Activated naive CD4-positive, alpha-beta T cell treated with Interleukin-2 at 50 U/mL for 16 hours (primary cell): ENCODE measurements at places on chromosomes 5 and 9.

GRCh38 chr5:79847561-79847960 is 143.5 kb downstream of the MTX3 start:
- no peak for DNase-seq

GRCh38 chr9:17656889-17657288 is 78.0 kb downstream of the SH3GL2 start:
- DNase-seq, result no peak

DNA sequence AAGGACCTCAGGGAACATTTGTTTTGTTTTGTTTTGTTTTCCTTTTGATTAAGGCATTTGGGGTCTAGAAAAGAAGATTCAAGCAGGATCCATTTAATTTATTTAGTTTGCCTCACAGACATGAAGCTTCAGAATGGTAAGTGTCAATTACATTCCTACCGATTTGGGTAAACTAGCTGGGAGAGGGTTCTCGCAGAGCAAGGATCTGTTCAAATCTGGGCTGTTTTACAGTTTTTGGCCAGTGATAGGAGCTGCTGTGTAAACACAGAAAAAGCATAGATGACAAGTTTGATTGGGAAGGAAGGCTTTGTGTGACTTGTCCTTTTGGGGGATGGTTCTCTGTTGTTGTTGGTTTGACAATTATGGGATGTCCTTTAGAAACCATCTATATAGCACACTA is 470.3 kb upstream of the WWC1 start:
- DNase-seq, result no peak

DNA sequence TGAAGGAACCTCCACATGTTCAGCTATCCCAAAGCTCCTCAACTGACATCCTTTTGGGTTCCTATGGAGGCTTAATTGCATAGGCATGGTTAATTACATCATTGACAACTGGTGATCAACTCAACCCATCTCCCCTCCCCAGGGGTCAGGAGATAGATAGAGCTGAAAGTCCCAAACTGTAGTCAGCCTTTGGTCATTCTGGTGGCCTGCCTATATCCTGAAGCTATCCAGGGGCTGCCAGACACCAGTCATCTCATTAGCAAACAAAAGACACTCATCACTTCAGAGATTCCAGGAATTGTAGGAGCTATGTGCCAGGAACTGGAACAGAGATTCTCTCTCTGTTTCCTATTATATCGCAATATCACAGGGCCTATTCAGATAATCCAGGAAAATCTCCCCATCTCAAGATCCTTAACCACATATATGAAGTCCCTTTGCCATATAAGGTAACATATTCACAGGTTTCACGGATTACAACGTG is 646.5 kb upstream of the GRAMD2B start:
- no peak for DNase-seq

- peak; percentile 76 for DNase-seq
These were observed 2.4 kb upstream of the PHYKPL start for GRCh38 chr5:178234750-178235587.

DNA sequence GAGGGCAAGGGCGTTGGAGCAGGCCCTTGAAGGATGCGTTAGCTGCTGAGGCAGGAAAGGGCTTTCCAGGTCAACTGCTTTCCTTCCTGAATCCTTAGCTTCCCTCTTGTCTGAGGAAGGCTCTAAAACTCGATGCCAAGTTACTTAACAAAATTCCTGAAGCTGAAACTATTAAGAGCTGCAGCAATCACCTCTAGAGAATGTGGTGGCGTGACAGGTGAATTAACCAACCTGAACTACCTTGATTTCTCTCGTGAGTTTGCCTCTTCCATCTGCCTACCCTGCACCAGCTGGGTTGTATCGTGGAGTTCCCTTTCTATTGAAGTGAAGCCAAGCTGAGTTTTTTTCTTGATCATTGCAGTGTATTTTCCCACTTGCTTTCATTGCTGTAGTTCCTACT is 96.1 kb downstream of the PDE8B start:
- DNase-seq, result no peak

DNA sequence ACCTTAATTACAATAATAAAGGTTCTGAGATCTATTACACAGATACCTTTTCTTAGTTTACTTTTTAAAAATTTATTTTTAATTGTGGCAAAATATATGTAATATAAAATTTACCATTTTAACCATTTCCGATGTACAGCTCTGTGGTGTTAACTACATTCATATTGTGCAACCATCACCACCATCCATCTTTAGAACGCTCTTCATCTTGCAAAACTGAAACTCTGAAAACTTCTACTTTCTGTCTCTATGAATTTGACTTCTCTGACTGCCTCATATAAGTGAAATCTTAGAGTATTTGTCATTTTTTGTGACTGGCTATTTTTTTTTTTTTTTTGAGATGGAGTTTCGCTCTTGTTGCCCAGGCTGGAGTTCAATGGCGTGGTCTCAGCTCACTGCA is 26.8 kb downstream of the WWC1 start:
- DNase-seq, result no peak

GRCh38 chr5:135210286-135211055 is 176.4 kb upstream of the PITX1 start:
- no peak for DNase-seq

- peak; percentile 85 for DNase-seq
These were observed 61.3 kb downstream of the RAPGEF1 start for GRCh38 chr9:131678499-131679111.

- no peak for DNase-seq
These were observed 59.0 kb downstream of the CWC27 start for GRCh38 chr5:64827703-64828102.

DNA sequence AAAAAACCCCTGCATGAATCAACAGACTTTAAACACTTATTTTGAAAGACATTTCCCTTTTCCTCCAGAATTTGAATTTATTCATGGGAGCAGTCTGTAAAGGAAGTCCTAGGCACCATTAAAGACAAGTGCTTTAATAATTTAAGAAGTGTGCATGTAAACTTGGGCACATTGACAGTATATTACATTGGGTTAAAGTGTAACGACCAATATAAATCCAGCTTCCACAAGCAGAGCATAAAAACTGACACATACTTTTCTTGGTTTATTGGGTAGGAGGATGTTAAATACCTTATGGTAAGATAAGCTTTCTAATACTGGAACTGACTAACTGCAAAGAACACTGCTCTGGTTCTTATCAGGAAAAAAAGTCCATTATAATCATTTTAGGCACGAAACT is 1.2 kb upstream of the ENTREP1 start:
- no peak for DNase-seq

DNA sequence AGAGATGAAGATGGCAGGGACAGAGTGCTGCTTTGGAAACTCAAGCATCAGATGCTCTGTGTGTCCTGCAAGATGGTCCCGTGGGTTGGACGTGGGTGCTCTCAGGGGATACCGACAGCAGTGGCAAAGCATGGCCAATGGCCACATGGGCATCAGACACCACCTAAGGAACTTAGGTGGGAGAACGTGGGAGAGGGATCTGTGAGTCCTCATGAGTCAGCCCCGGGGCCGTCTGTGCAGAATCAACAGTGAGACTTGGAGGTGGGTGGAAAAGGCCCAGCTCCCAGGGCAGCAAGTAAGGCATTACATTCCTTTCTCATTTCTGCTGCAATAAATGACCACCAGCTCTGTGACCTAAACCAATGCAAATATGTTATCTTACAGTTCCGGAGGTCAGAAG is 77.0 kb downstream of the RAD23B start:
- DNase-seq, result no peak

- DNase-seq, result no peak
These were observed 484.0 kb downstream of the ZNF608 start for GRCh38 chr5:124262470-124262869.

DNA sequence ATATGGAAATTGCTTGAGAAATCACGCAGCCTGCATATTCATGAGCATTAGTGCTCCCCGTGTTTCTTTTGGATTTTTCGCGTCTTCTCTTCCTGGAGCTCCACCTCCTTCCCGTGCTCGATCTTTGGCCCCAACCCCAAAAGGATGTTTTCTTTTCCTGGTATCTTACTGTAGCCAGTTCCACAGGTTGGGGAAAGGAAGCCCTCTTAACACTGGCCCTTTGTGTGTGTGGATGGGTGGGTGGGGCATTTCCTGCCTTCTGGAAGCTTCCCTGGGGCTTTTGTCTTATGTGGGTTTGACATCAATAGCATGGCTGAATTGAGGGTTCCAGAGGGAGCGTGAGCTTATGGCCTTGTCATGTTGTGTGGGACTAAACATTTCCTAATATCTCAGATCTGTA is 21.9 kb downstream of the STXBP1 start:
- no peak for DNase-seq

DNA sequence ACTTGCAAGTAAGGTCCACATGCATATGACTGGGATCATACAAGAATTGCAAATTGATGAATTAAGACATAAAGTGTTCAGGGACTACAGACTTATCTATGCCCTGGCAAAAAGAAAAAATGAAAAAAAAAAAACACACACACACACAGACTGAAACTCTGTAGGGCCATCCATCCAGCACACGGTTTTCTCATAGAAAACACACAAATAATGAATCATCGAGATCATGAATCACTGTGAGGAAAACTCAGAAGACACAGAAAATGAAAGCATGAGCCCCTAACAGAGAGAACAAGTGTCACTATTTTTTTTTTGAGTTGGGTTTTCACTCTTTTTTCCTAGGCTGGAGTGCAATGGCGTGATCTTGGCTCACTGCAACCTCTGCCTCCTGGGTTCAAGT is 185.2 kb downstream of the IRX2 start:
- no peak for DNase-seq

- no peak for DNase-seq
These were observed 23.5 kb upstream of the SNX2 start for GRCh38 chr5:122751293-122751782.

GRCh38 chr9:134182554-134183085 is 18.3 kb upstream of the RNU6ATAC start:
- no peak for DNase-seq

- DNase-seq, result no peak
These were observed 47.6 kb downstream of the RGS3 start for GRCh38 chr9:113511047-113511521.

GRCh38 chr5:146331423-146331822 is 7.2 kb upstream of the POU4F3 start:
- DNase-seq, result no peak

- no peak for DNase-seq
These were observed 46.7 kb downstream of the POC5 start for GRCh38 chr5:75670577-75670976.

DNA sequence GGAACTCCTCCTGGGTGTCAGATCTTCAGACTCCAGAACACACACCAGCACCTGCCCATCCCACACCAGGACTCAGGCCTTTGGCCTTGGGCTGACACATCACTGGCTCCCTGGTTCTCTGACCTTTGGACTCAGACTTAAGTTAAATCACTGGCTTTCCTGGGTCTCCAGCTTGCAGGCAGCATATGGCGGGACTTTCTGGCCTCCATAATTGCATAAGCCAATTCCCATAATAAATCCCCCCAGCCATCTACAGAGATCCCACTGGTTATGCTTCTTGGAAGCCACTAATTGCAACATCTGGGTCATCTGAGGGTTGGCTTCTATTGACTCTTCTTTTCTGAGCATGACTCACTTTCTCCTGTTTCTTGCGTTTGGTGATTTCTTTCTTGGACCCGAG is 80.3 kb upstream of the SARDH start:
- no peak for DNase-seq

- peak; percentile 46 for DNase-seq
These were observed 3.2 kb downstream of the RAB24 start for GRCh38 chr5:177300236-177300880.

- no peak for DNase-seq
These were observed 9.7 kb upstream of the C9orf152 start for GRCh38 chr9:110217656-110218099.
